SW 1271 (cell line): ENCODE measurements at places on chromosomes 2 and 18.
A peak's percentile ranks its signal among the peaks of the same experiment; 100 is the strongest.

- no peak for DNase-seq
Measured at GRCh38 chr2:62526531-62527381, 20.8 kb upstream of the TMEM17 start.

GRCh38 chr2:114032705-114033104 lies 142.8 kb downstream of the ACTR3 start:
- no peak for DNase-seq

DNA sequence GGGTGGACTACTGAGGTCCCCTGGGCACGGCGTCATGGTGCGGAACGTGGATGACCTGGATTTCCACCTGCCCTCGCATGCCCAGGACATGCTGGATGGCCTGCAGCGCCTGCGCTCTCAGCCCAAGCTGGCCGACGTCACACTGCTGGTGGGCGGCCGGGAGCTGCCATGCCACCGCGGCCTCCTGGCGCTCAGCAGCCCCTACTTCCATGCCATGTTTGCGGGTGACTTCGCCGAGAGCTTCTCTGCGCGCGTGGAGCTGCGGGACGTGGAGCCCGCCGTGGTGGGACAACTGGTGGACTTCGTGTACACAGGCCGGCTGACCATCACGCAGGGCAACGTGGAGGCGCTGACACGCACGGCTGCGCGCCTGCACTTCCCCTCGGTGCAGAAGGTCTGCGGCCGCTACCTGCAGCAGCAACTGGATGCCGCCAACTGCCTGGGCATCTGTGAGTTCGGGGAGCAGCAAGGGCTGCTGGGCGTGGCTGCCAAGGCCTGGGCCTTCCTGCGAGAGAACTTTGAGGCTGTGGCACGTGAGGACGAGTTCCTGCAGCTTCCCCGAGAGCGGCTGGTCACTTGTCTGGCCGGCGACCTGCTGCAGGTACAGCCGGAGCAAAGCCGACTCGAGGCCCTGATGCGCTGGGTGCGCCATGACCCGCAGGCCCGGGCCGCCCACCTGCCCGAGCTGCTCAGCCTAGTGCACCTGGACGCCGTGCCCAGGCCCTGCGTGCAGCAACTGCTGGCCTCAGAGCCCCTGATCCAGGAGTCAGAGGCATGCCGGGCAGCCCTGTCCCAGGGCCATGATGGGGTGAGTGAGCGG lies 2.5 kb downstream of the KLHL30 start:
- DNase-seq = no peak

DNA sequence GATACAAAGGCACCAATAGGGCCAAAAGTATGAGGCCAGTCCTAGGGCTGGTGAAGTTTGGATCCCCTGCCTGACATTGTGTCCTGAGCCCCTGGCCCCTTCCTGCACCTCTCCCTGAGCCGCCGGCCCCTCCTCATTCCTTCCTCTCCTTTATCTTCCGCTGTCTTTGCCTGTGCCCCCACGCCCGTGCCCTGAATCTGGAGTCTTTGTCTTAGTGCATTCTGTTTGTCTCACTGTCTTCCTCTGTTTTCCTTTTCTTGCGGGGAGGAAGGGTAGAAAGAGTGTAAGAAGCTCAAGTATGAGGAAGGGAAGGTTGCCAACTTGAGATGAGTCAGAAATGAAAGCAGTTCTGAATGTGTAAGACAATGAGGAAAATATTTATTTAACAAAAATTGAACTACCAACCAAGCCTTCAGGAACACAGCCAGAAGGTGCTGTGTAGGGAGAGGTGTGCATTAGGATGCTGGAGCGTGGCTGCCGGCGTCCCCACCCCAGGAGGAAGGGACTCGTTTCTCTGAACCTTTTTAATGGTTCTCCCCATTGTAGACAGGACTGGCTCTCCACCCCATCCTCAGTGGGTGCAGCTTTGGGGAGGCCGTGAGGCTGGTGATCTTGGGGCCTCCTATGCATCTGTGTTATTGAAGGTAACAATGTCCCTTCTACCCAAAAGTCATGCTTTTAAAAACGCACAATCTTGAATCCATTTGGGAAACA lies 133.1 kb downstream of the NEDD4L start:
- peak; percentile 38 for DNase-seq

GRCh38 chr18:58870621-58871020 lies 5.9 kb downstream of the ZNF532 start:
- DNase-seq = no peak

GRCh38 chr18:48796491-48797205 lies 154.1 kb downstream of the SMAD7 start:
- no peak for DNase-seq

DNA sequence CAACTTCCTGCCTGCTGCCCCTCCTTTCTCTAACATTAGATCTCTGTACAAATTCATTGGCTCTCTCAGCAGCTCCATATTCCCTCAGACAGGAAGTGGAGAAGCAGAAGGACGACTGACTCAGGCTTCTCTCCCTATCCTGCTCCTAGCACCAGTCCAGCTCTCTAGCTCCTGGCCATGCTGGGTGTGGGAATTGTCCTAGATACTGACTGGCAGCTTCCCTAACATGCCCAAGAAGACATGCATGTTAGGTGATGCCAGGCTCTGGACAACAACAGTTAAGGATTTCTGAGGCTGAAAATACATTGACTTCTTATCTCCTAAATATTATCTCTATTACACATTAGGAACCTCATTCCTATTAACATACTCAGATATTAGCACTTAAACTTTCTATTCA lies 292.9 kb downstream of the IKZF2 start:
- DNase-seq = no peak

DNA sequence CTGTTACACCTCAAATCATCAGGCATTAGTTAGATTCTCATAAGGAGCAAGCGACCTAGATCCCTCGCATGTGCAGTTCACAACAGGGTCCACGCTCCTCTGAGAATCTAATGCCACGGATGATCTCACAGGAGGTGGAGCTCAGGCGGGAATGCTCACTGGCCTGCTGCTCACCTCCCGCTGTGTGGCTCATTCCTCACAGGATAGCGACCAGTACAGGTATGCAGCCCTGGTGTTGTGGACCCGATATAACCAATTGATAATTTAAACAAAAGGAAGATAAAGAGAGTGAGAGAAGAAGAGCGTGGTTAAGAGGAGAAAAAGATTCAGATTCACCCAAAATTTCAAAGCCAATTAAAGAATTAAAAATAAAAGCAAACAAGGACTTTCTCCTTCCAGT lies 20.8 kb downstream of the TLK1 start:
- DNase-seq = no peak

GRCh38 chr2:46915281-46915810 lies at the start of gene MCFD2:
Gene MCFD2 (minus strand): TSS chr2:46915806. CDS start chr2:46909171, 6,635 bp downstream.
- DNase-seq = no peak

DNA sequence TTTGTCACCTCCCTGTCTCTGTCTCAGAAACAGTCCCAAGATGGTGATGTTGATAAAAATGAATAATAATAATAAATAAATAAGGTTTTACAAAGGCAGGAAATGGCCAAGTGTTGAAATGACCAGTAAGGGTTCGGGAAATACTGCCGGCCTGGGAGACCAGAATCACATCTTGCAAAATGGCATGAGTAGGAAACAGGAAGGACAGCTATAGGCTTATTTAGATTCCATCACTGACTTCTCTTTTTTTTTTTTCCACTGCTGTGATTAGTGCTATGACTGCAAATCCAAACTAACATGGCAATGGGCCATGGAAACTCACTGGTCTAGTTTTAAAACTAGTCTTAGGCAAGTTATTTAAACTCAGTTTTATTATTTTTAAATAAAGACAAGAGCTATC lies 60.6 kb downstream of the SCN1A start:
- no peak for DNase-seq

- no peak for DNase-seq
Measured at GRCh38 chr18:76013057-76013456, 482.0 kb downstream of the ZNF516 start.
